ENCODE measurements at places on chromosomes 3 and 15.

DNA sequence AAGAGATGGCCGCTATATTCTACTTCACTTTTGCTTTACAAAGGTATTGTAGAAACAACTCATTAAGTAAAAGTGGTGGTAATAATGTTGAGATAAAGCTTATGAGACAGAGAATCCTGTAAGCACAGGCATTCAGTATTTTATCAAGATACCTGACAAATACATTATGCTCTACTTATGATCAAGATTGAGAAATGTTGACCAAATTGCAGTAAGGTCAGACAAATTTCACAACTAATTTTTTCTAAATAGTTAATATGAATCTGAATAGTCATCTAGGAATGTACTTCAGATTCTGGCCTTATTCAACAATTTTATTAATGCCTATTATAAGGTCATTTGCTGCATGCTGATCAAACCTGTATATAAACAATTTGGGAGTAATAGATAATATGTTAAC is 95.1 kb upstream of the MBNL1 start:
- DNase-seq, result no peak

DNA sequence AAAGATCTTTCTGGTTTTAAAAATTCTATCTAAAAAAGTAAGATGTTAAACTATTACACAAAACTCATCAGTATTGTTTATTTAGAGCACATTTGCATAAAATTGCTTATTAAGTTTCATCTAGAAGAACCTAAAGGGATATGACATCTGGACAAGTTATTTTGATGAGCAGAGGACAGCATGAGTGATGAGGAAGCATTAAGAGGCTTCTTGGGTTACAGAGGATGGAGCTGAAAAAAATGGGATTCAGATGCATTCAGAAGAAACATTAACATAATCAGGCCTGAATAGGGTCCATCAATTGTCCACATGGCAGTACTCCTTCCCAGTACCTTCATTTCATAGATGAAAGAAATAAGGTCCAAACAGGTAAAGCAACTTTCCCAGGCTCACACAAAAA is 41.6 kb downstream of the IMPG2 start:
- no peak for DNase-seq

DNA sequence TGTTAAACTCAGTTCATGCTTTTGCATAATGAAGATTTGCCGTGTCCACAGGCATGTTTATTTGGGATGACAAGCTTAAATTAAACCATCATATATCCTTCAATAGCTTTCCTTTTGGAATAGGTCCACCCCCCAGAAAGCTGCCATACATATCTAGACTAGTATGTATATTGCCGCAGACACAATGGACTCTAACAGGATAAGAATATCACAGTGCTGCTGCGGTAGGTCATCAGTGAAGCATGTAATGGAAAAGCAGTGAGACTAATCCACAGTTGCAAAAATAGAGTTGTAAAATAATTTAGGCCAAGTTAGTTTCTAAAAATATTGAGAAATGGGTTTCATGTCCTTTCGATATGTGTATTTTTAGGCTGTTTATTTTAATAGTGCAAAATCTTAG is 819.9 kb upstream of the DPPA4 start:
- DNase-seq, result no peak

DNA sequence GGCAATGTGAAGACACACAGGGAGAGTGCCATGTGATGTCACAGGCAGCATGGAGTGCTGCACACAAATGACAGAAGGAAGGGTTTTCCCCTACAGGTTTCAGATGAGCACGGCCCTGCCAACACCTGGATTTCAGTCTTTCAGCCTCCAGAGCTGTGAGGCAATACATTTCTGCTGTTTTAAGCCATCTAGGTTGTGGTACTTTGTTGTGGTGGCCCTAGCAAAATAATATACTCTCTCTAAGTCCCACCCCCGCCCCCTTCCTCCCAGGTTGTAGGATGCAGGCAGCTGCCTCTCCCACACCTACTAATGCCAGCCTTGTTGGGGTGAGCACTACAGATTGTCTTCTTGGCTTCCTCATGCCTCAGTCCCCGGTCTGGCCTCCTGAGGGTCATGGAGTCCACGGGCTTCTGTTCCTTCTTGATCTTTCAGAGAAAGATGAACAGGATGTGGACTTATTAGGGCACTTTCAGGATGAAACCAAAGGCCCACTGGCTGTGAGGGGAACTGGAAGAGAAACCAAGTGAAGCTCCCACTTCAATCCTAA is 180.0 kb downstream of the CD47 start:
- no peak for DNase-seq

DNA sequence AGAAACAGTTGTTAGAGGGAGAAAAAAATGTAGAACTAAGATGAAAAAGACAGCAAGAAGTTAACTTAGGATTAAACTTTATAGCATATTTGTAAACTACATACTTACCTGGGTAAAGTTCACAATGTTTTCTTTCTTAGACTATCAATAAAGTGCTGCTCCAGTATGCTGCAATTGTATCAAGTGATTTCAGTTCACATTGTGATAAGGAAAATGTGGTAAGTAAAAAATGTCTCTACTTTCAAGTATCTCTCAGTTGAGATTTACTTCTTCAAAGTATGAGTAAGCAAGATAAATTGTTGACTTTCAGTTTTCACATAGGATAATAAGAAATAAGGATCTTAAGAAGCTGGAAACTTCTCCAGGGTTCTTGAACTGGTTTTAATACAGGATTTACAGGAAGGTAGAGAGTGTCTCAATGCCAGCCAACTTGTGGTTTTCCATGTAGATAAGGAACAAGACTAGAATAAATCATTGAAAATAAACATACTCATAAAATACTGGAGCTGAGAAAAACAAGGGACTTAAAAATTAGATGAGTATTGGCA is 528.8 kb downstream of the UNC13C start:
- DNase-seq, result no peak

- no peak for DNase-seq
These were observed 20.1 kb downstream of the PAQR9 start for GRCh38 chr3:142943349-142943748.

Measured in NCI-H2081 treated with DMSO at 0.1 percent for 48 hours (cell line).